ENCODE measurements at places on chromosomes 6 and 20. TPM values are rescaled to one million over a fixed set of nuclear protein-coding genes. Genes with fewer than 3 reads are reported as not detected.

DNA sequence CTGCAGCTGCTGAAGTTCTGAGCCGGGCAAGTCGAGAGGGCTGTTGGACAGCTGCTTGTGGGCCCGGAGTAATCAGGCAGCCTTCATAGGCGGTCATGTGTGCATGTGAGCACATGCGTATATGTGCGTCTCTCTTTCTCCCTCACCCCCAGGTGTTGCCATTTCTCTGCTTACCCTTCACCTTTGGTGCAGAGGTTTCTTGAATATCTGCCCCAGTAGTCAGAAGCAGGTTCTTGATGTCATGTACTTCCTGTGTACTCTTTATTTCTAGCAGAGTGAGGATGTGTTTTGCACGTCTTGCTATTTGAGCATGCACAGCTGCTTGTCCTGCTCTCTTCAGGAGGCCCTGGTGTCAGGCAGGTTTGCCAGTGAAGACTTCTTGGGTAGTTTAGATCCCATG, 21.2 kb upstream of the MAPK13 start:
- no peaks in the 10 kb centered on the region for H3K36me3 ChIP-seq
- no peak overlapping the region for H3K4me3 ChIP-seq
- DNase-seq, result no peak
- H3K4me1 ChIP-seq, result no peaks in the 10 kb centered on the region
- no peak overlapping the region for H3K27ac ChIP-seq

DNA sequence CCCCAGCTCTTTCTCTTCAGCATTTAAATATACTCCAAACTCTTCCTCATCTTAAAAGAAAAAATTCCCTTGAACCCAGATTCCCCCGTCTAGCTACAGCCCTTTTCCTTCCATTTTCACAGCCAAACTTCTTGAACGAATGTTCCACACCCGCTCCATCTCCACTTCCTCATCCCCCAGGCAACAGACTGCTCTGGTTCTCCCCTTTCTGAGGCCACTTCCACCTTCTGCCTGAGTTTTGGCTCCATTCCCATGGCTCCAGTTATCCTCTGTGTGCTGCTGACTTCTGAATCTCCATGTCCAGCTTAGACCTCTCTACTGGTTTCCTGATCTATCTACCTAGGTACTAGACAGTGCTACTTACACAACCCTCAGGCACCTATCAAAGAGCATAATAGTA, 106.4 kb downstream of the RALGAPA2 start:
- no peak overlapping the region for H3K27ac ChIP-seq
- no peak for DNase-seq
- no peak overlapping the region for H3K4me3 ChIP-seq

DNA sequence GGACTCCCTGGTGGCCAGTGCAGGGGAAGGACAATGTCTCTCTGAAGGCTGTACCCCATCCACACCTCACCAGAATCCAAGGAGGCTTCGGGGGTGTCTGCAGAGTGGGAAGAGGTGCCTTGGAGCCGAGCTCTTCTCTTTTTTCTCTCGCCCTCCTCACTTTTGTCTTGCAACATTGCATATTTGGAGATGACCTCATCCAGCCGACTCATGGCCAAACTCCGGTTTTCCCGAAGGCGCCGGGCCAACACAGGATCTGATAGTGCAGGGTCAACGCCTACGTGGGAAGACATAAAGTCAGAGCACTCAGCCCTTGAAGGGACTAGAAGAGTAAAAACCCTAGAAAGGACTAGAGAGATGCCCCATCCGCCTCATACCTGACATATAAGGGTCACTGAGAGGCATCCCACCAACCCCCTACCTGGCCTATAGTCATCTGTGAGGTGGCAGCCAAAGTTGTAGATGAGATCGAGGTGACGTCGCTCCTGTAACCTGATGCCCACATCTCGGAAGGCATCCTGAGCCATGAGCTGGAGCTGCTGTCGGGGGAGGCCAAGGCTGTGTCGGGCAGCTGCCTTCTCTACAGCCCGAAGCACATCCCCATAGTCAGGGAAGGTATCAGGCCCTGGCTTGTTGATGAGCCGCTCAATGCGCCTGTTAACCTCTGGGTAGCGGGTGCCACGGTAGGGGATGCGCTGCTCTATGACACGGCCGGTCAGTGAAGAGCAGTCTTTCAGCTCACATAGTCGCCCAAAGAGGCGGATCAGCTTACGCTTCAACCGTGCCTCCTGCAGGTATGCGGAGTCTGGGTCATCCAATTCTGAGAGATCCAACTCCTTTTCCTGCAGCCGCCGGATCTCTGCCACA, 3.0 kb upstream of the ZBTB22 start:
- peaks cover 14% of the 10 kb centered on the region for H3K36me3 ChIP-seq
- peak; percentile 41 for DNase-seq
- H3K4me1 ChIP-seq, result peaks cover 47% of the 10 kb centered on the region
- H3K27me3 ChIP-seq, result no peaks in the 10 kb centered on the region
- H3K27ac ChIP-seq, result peak overlapping the region; percentile 69
- peak overlapping the region; percentile 30 for H3K4me3 ChIP-seq

DNA sequence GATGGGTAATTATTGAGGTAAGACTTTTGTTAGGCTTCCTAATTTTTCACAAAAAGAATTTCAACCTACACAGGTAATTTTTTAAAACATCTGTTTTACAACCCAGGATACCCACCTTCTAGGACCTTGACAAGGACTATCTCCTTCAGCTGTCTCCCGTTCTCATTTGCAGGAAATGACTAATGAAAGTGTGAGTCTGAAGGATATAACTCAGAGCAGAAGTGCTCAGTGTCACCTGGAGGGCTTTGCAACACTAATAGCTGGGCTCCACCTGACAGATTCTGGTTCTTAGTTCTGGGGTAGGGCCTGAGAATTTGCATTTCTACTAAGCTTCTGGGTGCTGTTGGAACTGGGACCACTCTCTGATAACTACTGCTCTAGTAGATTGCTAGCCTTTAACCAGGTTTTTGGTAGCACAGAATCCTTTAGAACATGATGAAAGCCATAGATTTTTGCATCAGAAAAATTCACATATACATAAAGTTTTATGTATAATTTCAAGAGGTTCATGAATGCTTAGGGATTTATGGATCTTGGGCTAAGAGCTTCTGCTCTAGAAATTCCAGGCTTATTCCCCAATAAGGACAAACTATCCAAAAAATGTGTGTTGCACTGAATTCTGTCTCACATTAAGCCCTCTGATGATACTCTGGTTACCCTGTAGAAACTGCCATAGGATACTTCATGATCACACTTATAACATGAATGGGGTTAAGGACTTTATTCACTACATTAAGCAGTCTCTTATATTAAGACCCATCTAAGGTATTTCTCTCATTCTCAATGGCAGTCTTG, 30.3 kb downstream of the AK9 start:
- H3K4me1 ChIP-seq, result no peaks in the 10 kb centered on the region
- no peak overlapping the region for H3K4me3 ChIP-seq
- no peak for DNase-seq
- no peaks in the 10 kb centered on the region for H3K36me3 ChIP-seq

DNA sequence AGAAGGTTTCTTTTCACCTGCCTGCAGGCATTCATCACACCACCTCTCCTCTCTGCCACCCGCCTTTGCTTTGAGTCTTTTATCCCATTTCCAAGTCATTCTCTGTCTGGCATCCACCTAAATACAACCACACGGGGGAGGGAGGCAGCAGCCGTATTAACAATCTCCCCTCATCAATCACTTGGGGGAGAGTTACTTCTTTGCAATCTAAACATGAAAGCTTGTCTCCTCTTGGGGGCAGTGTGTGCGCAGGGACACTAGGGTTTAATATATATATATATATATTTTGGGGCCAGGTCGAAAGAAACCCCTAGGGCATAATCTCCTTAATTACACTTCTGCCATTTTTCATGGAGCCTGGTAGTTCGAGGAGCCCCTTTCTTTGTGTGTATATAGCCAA, 214.5 kb downstream of the TSHZ2 start:
- peaks cover 7% of the 10 kb centered on the region for H3K4me1 ChIP-seq
- peak; percentile 50 for DNase-seq
- H3K4me3 ChIP-seq, result no peak overlapping the region
- no peak overlapping the region for H3K27ac ChIP-seq

DNA sequence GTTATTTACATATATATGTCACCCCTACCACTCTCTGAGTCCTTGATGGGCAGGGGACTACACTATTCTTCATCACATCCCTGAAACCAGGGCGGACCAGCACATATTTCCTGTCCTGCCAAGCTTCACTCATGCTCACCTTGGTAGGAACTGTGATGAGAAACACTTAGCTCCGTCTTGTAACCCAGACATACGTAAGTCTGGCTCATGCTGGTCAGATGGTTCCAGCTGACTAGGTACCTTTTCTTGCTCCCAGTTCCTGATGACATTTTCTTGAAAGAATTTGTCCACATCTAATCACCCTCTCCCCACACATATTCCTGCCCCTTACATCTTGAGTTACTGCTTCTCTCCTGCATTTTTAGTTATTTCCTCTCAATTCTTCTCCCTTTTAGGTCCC, 122.2 kb upstream of the MYLIP start:
- H3K36me3 ChIP-seq, result no peaks in the 10 kb centered on the region
- H3K27me3 ChIP-seq, result no peaks in the 10 kb centered on the region
- H3K4me3 ChIP-seq, result no peak overlapping the region

DNA sequence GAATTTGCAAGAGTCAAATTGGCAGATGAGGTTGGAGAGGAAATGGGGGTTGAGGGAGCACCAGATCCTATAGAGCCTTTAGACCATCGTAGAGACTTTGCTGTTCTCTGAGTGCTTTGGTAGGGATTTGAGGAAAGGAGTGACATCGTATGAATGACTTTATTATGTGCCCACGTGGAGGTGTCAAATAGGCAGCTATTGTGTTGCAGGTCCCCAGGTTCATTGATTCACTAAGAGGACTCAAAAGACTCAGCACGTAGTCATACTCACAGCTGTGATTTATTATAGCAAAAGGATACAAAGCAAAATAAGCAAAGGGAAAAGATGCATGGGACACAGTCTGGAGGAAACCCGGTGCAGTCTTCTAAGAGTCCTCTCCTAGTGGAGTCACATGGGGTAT, 2.2 kb downstream of the MTRES1 start:
- no peak for DNase-seq
- H3K36me3 ChIP-seq, result no peaks in the 10 kb centered on the region
- no peak overlapping the region for H3K4me3 ChIP-seq
- no peaks in the 10 kb centered on the region for H3K4me1 ChIP-seq

- no peaks in the 10 kb centered on the region for H3K27me3 ChIP-seq
- H3K27ac ChIP-seq, result no peak overlapping the region
- H3K4me1 ChIP-seq, result peaks cover 13% of the 10 kb centered on the region
- DNase-seq, result no peak
- no peak overlapping the region for H3K4me3 ChIP-seq
Measured at GRCh38 chr6:100177956-100178355, 183.9 kb upstream of the MCHR2 start.

- peak; percentile 73 for DNase-seq
- H3K4me1 ChIP-seq, result peaks cover 14% of the 10 kb centered on the region
- no peak overlapping the region for H3K4me3 ChIP-seq
- peak overlapping the region; percentile 69 for H3K27ac ChIP-seq
Measured at GRCh38 chr20:40073535-40074111, 615.4 kb downstream of the MAFB start.

DNA sequence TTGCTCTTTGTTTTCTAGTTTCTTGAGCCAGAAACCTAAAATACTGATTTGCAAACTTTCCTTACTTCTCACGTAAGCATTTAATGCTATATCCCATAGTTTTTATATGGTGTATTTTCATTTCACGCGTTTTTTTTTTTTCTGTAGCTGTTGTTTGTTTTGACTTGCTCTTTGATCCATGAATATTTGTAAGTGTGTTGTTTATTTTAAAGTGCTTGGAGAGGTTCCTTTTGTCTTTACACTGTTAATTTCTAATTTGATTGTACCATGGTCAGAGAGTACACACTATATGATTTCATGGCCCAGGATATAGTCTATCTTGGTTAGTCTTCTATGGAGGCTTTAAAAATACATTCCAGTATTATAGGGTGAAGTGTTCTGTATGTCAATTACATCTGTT, 84.8 kb upstream of the RNF217 start:
- no peak for DNase-seq
- H3K27ac ChIP-seq, result no peak overlapping the region
- peaks cover 6% of the 10 kb centered on the region for H3K4me1 ChIP-seq
- H3K4me3 ChIP-seq, result no peak overlapping the region

GRCh38 chr6:118864341-118865099, 29.4 kb upstream of the ASF1A start:
- no peak overlapping the region for H3K4me3 ChIP-seq
- DNase-seq, result no peak
- no peaks in the 10 kb centered on the region for H3K27me3 ChIP-seq
- H3K36me3 ChIP-seq, result no peaks in the 10 kb centered on the region
- peaks cover 6% of the 10 kb centered on the region for H3K4me1 ChIP-seq

DNA sequence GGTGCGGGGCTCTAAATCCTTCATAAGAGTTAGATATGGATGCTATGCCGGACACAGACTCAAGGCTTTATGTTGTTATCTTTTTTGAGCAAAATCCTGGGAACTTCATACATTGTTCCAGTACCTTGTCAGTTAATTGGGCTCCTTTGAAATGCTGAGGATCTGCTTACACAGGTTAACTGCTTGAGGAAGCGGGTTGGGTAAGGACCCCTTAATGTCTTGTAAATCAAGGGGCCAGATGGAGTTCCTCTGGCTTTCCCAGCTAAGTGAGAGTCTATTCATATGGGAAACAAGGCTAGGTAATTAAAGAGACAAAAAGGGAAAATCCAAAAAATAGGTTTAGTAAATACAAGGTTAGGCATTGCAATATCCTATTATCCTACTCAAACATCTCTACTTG, 141.5 kb downstream of the OR2B2 start:
- peaks cover 25% of the 10 kb centered on the region for H3K4me1 ChIP-seq
- H3K4me3 ChIP-seq, result peak overlapping the region; percentile 48
- peak; percentile 95 for DNase-seq
- no peaks in the 10 kb centered on the region for H3K36me3 ChIP-seq
- H3K27me3 ChIP-seq, result peaks cover 93% of the 10 kb centered on the region

- peak; percentile 99 for DNase-seq
- peaks cover 3% of the 10 kb centered on the region for H3K36me3 ChIP-seq
- H3K4me1 ChIP-seq, result peaks cover 20% of the 10 kb centered on the region
- peak within 1 kb of the TSS; percentile 96 for H3K27ac ChIP-seq
Measured at GRCh38 chr20:23350196-23350903, at the start of gene NXT1. TSS of gene NXT1 (plus strand) at chr20:23350791. CDS start at chr20:23354042, 3,251 bp downstream.

WFDC5 gene
- total RNA-seq, result not detected

PRDM13 gene
- 0.10 TPM for total RNA-seq

EMILIN3 gene
- total RNA-seq, result 6.3 TPM

PXDC1 gene
- 1.8 TPM for total RNA-seq

HLA-DQA1 gene
- total RNA-seq, result not detected

EEF1E1 gene
- total RNA-seq, result 317 TPM

CALHM4 gene
- total RNA-seq, result not detected

SAMD3 gene
- total RNA-seq, result 4.9 TPM

Data from GM23338 (cell line).